ENCODE measurements at places on chromosomes 11 and 22. TPM values are rescaled to one million over a fixed set of nuclear protein-coding genes. Genes with fewer than 3 reads are reported as not detected.

- DNase-seq = no peak
Measured at GRCh38 chr11:75349521-75350116, 1.8 kb downstream of the ARRB1 start.

RASL10A gene
- total RNA-seq = 0.63 TPM

OR56A1 gene
- total RNA-seq = 0.14 TPM

MRGPRE gene
- total RNA-seq = not detected

DNA sequence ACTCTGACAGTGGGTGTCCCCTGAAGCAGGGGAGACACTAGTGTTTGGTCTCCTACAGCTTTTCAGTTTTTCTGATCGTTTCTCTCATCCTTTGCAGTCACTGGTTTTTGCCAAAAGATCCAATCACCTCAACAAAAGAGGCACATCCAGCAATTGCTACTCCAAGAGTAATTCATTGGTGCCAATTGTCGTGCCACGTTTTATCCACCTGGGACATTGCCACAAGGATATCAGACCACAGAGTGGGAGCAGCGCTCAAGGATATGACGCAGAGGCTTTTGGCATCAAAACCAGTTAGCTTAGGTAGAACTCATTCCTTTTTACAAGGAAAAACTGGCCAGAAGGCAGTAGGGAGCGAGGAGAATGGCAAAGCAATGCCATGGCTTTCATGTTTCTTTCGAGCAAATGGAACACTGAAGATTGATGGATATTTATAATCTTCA lies 40.9 kb upstream of the BLID start:
- no peak for DNase-seq

DNA sequence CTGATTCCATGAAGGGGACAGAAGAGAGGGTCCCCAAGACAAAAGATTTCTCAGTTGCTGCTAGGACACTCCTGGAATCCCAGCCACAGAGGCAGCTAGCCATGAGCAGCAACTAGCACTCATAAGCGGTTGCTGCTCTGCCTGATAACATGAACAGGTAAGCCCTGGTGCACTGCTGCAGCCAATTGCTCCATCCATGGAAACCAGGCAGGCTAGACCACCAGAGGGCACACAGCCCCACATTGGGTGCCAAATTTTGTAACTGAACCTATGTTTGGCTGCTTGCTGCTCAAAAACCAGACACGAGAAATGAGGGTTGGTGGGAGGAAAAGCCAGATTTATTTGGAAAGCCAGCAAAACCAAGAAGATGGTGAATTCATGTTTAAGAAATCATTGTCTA lies 21.9 kb upstream of the QSER1 start:
- DNase-seq = no peak

- no peak for DNase-seq
Measured at GRCh38 chr22:48948575-48949170, 879.0 kb downstream of the BRD1 start.

HEPN1 gene
- not detected for total RNA-seq

TRIM34 gene
- not detected for total RNA-seq

DNA sequence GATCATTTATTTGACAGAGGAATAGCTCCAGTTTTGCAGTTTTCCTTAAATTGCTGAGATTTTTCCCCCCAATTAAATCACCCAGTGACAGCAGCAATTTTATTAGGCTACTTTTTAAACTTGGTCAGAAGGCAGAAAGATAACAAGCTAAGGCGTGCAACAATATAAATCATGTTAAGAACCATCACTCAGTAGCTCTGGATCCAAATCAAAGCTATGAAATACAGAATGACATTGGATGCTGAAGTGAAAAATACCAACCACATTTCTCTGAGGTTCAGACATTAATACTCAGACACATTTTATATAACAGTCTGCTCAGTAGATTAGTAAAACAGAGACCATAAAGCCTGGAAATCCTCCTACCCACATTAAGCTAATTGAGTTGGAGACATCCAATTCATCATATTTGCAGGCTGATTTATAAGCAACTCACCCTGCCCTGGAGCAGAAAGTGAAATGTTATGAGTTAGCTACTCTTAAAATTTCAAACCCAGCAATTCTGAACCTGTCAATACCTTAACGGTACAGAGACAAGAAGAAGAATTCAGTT lies 1108.4 kb downstream of the DLG2 start:
- DNase-seq = no peak

GRCh38 chr22:24894220-24894975 lies 52.1 kb downstream of the LHFPL7 start:
- DNase-seq = no peak

OR52I1 gene
- not detected for total RNA-seq

GRCh38 chr11:68997995-68998348 lies 15.1 kb downstream of the MRGPRF start:
- DNase-seq = no peak

DNA sequence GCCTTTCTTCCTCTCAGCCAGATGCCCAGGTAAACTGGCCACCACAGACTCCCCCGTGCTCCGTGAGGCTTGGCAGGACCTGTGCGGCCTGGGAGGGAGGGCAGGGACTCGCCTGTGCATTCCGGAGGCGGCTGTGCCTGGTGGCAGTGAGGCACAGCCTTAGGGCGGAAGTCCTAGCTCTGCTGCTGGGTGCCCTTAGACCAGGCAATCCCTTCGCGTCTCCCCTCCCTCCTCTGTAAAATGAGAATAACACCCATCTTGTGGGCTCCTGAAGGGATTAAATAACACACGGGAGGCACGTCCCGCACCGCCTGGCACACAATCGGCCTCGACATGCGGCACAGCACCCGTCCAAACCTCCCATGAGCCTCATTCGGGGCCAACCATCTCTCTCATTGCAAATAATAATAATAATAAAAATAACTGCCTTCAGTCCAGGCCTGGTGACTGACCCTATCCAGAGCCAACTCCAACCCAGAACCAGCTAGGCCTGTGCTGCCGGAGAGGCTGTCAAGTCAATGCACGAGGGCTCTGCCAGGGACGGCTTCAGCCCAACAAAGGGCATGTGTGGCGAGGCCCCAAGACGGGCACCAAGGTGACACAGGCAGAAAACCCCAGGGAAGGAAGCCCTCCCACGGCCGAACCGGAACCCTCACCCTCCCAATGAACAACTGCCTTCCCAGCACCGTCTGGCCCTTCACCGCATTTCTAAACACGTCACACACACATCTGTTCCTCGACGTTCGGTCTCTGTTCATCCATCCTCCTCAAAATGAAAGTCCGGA lies 8.2 kb downstream of the LTO1 start:
- no peak for DNase-seq

- DNase-seq = no peak
Measured at GRCh38 chr11:60457576-60457975, 1.9 kb downstream of the MS4A1 start.

VPREB1 gene
- total RNA-seq = not detected

DNA sequence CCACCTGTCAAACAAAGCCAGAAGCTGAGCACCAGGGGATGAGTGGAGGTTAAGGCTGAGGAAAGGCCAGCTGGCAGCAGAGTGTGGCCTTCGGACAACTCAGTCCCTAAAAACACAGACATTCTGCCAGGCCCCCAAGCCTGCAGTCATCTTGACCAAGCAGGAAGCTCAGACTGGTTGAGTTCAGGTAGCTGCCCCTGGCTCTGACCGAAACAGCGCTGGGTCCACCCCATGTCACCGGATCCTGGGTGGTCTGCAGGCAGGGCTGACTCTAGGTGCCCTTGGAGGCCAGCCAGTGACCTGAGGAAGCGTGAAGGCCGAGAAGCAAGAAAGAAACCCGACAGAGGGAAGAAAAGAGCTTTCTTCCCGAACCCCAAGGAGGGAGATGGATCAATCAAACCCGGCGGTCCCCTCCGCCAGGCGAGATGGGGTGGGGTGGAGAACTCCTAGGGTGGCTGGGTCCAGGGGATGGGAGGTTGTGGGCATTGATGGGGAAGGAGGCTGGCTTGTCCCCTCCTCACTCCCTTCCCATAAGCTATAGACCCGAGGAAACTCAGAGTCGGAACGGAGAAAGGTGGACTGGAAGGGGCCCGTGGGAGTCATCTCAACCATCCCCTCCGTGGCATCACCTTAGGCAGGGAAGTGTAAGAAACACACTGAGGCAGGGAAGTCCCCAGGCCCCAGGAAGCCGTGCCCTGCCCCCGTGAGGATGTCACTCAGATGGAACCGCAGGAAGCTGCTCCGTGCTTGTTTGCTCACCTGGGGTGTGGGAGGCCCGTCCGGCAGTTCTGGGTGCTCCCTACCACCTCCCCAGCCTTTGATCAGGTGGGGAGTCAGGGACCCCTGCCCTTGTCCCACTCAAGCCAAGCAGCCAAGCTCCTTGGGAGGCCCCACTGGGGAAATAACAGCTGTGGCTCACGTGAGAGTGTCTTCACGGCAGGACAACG lies 11.7 kb downstream of the CXCR5 start:
- DNase-seq = no peak

LRRC32 gene
- 0.77 TPM for total RNA-seq

DNA sequence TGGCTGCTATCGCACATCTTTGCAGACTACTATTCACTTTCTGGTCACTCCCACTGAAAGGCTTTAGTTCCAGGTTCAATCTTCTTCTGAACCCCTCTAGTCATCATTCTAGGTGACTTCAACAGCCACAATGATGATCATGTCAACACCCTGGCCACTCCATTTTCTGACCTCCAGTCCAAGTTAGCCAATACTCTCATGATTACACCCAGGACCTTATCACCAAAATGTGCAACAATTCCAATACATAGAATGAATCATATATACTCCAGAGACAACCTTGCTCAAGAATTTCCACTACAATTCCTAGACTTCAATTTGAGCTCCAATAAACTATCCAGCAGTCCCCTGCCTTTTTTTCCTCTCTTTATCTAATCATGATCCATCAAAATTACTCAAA lies 70.7 kb downstream of the PAK1 start:
- no peak for DNase-seq

DNA sequence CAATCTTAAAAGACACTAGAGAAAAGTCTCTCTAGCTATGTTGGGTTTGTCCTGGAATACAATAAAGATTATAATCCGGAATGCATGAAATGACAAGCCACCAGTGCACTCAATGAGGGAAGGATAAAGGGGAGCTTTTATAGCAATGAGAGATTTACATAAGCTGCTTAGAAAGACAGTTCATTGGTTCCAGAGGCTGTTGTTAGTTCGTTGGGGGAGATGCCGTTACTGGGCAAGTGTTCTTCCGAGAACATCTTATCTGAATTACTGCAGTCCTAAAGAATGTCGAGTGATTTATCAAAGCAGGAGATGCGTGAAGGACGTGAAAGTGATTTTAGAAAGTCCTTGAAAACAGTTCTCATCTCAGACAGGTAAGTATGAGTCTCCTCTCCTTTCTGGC lies 33.6 kb downstream of the SYN3 start:
- no peak for DNase-seq

DNA sequence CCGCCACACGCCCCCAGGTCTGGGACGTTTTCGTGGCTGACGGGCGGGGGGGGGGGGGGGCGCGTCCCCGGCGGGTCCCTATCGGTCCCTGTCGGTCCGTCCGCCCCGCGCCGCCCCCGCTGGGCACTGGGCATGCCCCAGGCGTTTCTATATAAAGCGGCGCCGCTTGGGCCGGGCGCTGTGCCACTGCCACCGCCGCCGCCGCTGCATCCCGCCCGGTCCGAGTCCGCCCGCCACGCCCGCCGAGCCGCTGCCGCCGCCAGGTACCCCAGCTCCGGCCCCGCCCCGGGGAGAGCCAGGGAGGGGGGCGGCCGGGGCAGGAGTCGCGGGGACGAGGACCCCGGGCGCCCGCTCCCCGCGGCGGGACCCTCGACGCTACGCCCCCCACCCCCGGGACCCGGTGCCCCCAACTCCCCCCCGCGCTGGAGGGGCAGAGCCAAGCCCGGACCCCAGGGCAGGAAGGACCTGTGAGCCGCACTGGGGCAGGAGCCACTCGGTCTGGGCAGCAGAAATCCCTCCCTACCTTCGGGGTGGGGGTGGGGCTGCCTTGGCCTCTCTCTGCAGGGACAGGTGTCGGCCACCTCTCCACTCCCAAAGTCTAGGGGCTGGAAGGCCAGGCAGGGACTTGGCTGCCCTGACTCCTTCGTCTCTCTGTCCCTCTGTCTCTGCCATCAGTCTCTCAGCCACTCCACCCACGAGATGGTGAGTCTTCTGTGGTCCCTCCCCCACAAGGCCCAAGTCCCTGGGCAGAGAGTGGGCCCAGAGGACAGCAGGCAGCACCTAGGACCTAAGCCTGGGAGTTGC lies at the start of gene CARNS1:
Gene CARNS1, plus strand, starts transcription at position 178 of the 804 bp plus-strand sequence. Its CDS starts 522 bp downstream, at position 700.
- no peak for DNase-seq

DNA sequence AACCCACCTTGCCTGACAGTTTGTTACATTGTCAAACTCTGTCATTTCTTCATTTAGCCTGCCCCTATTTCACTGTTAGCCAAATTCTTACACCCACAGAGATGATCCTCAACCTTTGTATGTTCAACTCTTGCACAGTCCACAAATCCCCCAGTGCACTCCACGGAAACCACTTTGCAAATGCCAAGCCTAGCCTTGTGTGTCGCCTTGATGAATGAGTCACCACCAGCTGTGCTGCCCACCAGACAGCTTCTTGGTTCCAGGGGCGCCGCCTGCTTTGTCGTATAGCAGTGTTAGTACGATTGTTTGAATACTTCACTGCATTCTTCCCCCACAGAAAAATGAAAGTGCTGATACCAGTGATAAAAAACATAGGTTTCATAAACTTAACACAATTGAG lies 686.3 kb downstream of the NTM start:
- DNase-seq = no peak

MMP11 gene
- 10.8 TPM for total RNA-seq

DNA sequence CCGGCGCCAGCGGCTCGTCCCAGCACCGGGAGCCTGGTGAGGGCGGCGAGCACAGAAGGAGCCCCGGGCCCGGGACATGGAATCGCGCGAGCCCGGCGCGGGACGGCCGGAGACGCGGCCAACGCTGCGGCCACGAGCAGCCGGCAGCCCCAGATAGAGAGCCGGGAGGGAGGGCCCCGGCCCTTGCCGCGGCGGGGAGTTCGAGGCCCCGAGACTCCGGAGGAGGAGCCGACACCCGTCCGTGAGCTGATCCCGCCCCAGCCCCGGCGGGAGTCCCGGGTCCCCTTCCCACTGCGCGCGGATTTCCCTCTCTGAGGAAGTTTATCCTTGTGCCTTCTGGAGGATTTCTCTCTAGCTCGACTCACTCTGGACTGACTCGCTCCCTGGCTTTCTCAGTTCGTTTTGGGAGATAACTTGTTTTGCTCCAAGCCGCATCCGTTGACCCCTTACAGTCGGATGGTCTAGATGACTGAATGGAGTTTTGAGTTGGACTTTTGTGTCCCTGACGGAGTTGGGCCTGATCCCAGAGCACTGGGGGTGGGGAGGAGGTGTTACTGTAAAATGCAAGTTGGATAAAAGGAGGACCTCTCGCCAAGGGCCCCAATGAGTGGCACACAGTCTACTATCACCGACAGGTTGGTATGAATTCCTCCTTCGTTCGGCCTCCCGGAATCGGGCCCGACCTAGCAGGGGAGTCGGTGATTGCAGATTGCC lies 585 bp downstream of the ARHGEF12 start:
- peak; percentile 49 for DNase-seq

DNA sequence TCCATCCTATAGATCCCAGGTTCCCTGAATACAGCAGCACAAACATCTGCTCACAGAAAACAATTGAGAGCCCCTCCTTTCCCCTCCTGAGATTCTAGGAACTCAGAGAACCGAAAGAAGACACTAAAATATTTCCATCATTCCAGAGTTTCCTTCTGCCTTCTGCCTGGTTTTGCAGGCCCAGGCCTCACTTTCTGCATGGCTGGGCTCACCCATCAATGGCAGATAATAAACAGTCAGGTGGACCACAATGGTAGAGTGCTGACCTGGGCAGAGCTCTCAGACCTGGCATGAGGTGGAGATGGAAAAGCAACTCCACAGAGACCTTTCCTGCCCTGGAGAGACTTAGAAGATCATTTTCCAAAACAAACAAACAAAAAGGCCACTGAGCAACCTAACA lies 389.1 kb downstream of the NXPE2 start:
- DNase-seq = no peak

Data from neural crest cell (in vitro differentiated cells).